ENCODE measurements at places on chromosomes 12 and 14.

- no peak overlapping the region for H3K4me3 ChIP-seq
- no peaks in the 10 kb centered on the region for H3K4me1 ChIP-seq
- H3K27ac ChIP-seq: no peak overlapping the region
- DNase-seq: no peak
- no peaks in the 10 kb centered on the region for H3K36me3 ChIP-seq
These were observed 140.1 kb upstream of the ATP2B1 start for GRCh38 chr12:89848732-89849131.

DNA sequence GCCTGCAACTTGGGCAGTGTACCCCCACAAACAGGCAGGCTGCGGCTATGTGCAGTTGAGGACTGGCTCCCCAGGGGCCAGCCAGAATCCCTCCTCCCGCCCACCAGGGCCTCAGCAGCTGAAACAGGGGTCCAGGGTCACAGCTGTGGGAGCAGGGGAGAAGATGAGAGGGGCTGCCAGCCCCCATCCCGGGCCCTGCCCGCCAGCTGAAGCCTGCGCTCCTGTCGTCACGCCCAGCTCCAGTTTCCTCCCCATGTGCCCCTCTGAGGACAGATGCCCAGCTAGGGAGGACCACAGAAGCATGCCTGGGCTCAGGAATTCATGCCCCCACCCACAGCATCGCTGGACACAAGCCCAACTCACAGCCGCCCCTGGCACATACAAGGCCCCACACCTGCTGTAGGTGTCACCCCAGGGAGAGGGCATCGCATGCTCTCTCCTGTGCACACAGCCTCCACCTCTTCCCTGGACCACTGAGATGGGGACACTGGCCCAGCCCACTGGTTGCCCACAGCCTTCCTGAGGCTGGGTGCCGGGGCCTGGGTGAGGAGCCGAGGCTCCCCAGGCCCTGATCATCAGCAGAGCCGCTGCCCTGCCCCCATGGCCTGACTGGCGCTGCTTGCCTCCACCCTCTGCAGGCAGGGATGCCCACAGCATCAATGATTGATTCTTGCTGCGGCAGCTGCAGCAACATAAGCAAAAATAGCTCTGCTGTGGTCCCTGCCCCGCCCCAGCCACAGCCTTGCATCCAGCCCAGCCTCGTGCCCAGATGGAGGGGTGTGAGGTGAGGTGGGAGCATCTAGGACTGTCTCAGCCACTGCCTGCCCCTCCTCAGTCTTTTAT is 3.7 kb upstream of the CLBA1 start:
- peak; percentile 60 for DNase-seq
- H3K4me3 ChIP-seq: no peak overlapping the region
- peaks cover 29% of the 10 kb centered on the region for H3K4me1 ChIP-seq
- H3K27me3 ChIP-seq: no peaks in the 10 kb centered on the region
- no peak overlapping the region for H3K27ac ChIP-seq
- H3K36me3 ChIP-seq: no peaks in the 10 kb centered on the region

DNA sequence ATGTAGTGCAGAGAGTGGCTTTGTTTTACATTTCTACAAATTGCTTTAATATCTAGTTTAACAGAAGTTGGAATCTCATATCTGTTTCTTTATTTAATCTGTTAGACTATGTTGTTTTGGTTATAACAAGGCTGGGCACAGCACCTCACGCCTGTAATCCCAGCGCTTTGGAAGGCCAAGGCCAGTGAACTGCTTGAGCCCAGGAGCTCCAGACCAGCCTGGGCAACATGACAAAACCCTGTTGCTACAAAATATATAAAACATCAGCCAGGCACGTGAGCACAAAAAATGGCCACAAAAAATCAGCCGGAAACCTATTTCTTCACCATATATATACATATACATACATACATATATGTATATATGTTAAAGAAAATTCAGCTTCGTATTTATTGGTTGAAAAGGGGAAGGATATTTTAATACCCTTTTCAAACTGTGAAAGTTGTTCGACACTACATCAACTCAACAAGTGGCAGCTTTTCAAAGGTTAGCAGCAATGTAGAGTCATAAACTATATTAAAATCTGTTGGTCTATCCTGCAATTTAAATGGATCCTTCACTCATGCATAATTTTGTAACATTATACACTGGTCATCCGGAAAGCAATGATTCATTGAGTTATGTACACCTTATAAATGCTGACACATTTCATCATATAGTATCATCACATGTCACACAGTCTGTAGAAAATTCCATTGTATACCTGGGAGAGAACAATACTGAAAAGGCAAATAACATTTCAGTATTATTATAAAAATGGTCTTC is 7.1 kb downstream of the NR2C1 start:
- H3K4me1 ChIP-seq: no peaks in the 10 kb centered on the region
- H3K27ac ChIP-seq: no peak overlapping the region
- no peaks in the 10 kb centered on the region for H3K27me3 ChIP-seq
- no peak overlapping the region for H3K4me3 ChIP-seq
- DNase-seq: no peak
- peaks cover 25% of the 10 kb centered on the region for H3K36me3 ChIP-seq

- no peaks in the 10 kb centered on the region for H3K36me3 ChIP-seq
- no peak for DNase-seq
- H3K4me3 ChIP-seq: no peak overlapping the region
- no peak overlapping the region for H3K27ac ChIP-seq
- no peaks in the 10 kb centered on the region for H3K27me3 ChIP-seq
- H3K4me1 ChIP-seq: no peaks in the 10 kb centered on the region
These were observed 350.8 kb upstream of the STXBP6 start for GRCh38 chr14:25400607-25401206.

GRCh38 chr14:91749868-91750267 is 18.0 kb upstream of the CATSPERB start:
- H3K4me3 ChIP-seq: no peak overlapping the region
- peaks cover 20% of the 10 kb centered on the region for H3K4me1 ChIP-seq
- H3K27ac ChIP-seq: no peak overlapping the region
- DNase-seq: no peak
- no peaks in the 10 kb centered on the region for H3K36me3 ChIP-seq

GRCh38 chr12:63911341-63911740 is 66.8 kb downstream of the SRGAP1 start:
- no peaks in the 10 kb centered on the region for H3K27me3 ChIP-seq
- no peak overlapping the region for H3K27ac ChIP-seq
- H3K4me3 ChIP-seq: no peak overlapping the region

Data from tibial artery (tissue), 4 donors.